T-helper 1 cell (primary cell): ENCODE measurements at places on chromosomes 16 and 17.

- no peak for DNase-seq
Observed at GRCh38 chr16:11493531-11493929, 93.2 kb downstream of the LITAF start.

- no peak for DNase-seq
Observed at GRCh38 chr17:38562215-38562569, 43.6 kb downstream of the SRCIN1 start.

GRCh38 chr16:28538733-28539596 lies at the start of gene NUPR1:
NUPR1 (minus strand) TSS chr16:28538974; CDS start chr16:28538907, 67 bp downstream.
- DNase-seq, result no peak

GRCh38 chr17:1793447-1793806 lies 31.6 kb downstream of the SERPINF1 start:
- DNase-seq, result no peak

GRCh38 chr16:79169239-79169638 lies 431.3 kb downstream of the MAF start:
- DNase-seq, result no peak

DNA sequence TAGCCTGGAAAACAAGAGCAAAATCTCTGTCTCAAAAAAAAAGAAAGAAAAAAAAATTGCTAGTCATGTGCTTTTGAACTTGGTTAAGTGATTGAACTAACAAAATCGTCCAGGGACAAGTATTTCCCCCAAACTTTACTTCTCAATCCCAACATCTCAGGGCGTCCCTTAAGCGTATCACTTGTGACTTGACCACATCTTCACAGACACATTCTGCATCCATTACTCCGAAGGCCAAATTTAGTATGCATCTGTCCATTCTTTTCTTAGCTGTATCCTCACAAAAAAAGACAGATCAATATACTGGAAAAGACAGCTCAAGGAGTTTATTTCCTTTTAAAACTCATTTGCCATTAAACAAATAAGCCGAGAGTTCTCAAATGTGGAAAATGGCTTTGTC lies 5.9 kb upstream of the JPT1 start:
- no peak for DNase-seq

- no peak for DNase-seq
Observed at GRCh38 chr17:2871720-2872119, 75.5 kb downstream of the RAP1GAP2 start.

GRCh38 chr16:78284957-78285434 lies 185.5 kb downstream of the WWOX start:
- DNase-seq, result no peak
